ENCODE measurements at places on chromosomes 13 and 19.

DNA sequence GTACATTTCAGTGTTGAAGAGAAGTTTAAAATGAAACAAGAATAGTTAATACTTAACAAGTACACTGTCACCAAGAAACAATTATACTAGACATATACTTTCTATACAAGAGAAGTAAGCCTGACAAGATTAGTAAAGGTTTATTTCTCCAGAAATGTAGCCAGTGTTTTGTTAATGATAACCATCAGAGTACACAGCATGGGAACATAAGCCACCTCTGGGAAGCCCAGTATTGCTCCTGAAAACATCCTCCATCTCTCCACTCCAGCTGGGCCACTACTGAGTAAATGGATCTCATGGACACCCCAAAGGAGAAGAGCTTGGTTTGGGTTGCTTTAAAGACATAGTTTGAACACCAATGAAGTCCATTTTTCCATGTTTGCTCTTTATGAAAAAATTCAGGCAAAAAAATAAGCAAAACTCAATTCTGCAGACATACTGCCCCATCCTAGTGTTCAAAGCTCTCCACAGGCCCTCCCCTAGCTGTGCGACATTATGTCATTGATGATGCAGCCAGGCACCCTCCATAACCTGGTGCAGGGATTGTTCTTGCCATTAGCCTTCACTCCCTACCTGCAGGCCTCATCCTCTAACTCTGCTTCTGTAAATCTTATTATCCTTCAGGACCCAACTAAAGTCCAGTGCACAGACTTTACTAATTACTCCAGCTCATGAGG, 61.9 kb downstream of the LHFPL6 start:
- no peak for DNase-seq

- no peak for DNase-seq
These were observed 148.1 kb downstream of the NHLRC3 start for GRCh38 chr13:39186205-39186875.

- DNase-seq = no peak
These were observed 5.5 kb downstream of the ACTMAP start for GRCh38 chr19:40744554-40745401.

- DNase-seq = no peak
These were observed 8.2 kb downstream of the FXYD5 start for GRCh38 chr19:35162471-35163326.

GRCh38 chr13:93881411-93881810, 598.1 kb downstream of the DCT start:
- no peak for DNase-seq

DNA sequence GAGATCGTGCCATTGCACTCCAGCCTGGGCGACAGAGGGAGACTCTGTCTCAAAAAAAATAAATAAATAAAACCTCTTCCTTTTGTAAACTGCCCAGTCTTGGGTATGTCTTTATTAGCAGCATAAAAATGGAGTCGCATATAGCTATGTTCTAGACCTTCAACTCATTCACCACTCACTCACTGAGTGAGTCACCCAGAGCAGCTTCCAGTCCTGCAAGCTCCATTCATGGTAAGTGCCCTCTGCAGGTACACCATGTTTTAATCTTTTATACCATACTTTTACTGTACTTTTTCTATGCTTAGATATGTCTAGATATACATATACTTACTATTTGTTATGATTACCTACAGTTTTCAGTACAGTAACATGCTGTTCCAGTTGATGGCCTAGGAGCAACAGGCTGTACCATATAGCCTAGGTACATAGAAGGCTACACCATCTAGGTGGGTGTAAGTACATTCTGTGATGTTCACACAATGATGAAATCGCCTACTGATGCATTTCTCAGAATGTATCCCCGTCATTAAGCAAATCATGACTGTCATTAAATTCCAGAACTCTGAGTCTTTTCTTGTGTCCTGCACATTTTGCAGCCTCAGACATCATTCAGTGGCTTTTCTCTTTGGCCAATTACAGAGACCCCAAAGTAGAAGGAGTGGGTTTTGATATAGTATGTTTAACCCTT, 13.7 kb upstream of the FARP1 start:
- no peak for DNase-seq

- no peak for DNase-seq
These were observed 65.5 kb downstream of the ING1 start for GRCh38 chr13:110779022-110779421.

DNA sequence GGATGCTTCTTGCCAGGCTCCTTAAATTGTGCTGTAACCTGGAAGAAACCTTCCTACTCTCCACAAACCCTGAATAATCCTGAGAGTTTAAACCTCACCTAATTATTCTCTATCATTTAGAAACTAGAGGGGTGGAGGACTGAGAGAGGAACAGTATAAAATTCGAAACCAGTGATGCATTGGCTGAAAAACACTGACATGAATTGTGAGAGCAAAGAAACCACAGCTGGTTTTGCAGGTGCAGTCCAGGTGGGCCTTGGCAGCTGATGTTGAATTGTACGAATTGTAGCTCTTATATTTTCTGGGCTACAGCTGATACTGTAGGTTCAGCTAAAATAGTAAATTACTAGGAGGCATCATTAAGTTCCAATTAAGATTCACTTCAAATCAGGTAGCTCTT, 227.0 kb upstream of the SLITRK5 start:
- DNase-seq = no peak

- no peak for DNase-seq
These were observed 446.0 kb downstream of the PCDH20 start for GRCh38 chr13:60969656-60970055.

- no peak for DNase-seq
These were observed 56.2 kb downstream of the TRPM4 start for GRCh38 chr19:49213791-49214190.

DNA sequence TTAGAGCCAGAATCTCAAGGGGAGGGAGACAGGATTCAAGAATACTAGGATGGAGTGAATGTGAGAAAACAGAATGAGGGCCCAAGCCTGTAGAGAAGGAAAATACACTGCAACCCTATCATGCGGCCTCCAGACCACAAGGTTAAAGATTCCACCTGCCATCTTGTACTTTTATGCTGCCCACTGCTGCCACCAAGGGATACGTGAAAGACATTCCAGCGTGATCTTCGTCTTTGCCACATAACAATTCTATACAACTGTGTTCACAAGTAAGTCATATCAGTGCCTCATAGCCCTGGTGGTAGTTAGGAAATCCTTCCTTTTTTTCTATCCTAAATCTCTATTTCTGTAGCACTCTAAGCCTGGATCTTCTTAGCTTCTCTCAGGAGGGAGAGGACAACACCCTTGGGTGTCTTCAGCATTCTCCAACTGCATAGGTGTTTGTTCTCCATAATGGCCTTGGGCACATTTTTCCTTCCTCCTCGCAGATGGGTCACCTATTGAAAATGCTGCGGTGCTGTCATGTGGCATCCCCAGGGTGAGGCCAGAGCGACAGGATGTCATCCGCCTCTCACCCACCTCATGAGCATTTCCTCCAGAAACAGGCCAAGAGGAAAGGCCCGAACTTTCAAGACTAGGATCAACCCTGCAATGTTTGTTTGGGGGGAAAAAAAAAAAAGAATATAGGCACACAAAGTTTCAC, 13.6 kb downstream of the TPT1 start:
- DNase-seq = no peak

DNA sequence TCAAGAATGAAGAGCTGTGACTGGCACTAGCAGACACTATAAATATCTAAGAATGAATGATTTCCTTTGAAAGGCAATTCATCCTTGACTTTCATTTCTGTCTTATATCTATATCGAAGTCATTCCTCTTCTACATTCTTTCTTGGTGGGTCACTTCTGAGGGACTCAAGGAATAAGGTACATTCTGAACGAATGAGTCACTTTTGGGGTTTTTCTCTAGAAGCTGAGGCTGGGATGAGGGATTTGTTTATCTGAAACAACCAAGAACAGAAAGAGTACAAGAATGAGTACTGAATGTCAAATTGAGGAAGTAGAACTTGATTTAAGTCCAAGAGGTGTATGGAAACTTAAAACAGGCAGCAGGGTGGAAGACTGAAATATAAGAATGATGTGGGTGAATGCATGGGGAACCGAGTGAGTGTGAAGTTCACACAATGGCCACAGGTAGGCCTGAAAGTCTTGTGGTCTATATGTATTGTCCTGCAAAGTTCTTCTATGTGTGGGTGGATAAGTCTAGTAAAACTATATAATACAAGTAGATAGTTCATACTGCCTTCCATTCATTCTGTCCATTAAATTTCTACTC, 343.9 kb downstream of the OXGR1 start:
- DNase-seq = no peak

GRCh38 chr13:61179741-61180140, 235.9 kb downstream of the PCDH20 start:
- DNase-seq = no peak

DNA sequence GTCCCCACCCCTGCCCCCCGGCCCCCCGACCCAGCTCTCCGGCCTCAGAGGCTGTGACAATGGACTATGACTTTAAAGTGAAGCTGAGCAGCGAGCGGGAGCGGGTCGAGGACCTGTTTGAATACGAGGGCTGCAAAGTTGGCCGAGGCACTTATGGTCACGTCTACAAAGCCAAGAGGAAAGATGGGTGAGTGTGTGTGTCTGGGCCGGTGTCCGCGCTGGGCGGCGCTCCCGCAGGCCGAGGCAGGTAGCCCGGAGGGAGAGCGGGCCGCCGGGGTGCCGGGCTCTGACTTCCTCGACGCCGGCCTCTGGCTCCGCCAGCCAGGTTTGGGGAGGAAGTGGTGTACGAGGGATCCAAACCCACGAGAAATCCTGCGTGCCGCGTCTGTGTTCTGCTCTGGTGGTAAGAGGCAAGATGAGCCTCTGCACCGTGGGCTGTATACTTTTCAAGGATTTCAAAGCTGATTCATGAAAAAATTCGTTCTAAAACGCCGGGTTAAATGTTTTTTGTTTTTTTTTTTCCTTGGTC, 718 bp downstream of the CDK8 start:
- DNase-seq = no peak

- no peak for DNase-seq
These were observed 66.8 kb downstream of the CDK8 start for GRCh38 chr13:26320766-26321165.

DNA sequence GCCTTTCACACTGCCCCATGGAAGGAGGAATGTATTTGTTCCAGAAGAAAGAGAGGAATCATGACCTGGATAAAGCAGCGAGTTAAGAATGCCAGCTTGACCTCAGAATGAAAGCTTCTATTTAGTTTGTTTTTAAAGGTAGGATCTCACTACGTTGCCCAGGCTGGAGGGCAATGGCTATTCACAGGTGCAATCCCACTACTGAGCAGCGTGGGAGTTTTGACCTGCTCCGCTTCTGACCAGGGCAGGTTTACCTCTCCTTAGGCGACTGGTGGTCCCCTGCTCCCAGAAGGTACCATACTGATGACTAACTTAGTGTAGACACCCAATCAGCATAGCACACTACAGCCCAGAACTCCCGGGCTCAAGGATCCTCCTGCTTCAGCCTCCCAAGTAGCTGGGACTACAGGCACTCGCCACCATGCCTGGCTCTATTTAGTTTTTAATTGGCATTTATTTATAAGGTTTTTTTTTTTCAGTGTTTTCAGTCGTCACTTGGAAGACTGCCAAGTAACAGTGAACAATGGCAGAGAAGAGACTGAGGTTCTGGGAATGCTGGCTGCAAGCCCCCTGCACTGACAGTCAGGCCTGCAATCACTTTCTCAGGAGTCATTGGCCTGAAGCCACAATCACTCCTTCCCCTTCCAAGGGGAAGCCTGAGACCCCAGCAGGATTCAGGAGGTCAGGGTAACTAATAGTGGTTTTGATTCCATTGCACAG, 73.1 kb downstream of the EPS15L1 start:
- DNase-seq = no peak

GRCh38 chr19:11018179-11018578, 57.3 kb downstream of the SMARCA4 start:
- no peak for DNase-seq

DNA sequence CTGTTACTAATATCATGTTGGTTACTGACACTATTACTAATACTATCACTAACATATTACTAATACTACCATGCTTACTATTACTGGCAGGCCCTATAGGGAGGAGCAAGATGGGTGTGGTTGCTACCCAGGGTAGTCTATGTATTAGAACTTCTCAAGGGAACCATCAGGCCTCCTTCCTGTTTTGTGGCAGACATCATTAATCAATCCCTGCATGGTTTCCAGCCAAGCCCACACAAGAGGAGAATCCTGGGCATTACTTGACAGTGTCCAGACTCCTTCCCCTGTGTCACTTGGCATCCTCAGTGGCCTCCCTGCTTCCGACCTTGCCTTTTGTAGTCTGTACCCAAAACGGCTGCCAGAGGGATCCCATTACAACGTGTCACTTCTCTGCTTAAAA, 8.9 kb downstream of the HAS1 start:
- no peak for DNase-seq

DNA sequence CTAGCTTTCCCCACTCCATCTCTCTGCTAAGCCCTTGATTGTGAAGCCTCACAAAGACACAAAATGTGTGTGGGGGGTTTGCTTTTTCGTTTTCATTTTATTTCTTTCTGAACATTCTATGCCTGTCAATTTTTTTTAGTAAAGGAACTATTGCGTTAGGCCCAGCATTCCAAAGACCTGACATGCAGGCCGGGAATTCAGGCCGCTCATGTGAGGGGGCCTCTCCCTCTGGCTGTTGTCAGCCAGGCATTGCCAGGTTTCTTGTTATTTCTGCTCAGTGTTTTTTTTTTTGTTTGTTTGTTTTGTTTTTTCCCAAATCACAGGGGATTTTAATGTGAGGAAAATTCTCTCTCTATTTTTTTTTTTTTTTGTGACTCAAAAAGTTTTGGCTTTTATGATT, 10.3 kb upstream of the MEDAG start:
- no peak for DNase-seq

- no peak for DNase-seq
These were observed 49.9 kb downstream of the MBD3L2B start for GRCh38 chr19:6971366-6971765.

GRCh38 chr19:4502282-4503131, 15.8 kb downstream of the PLIN4 start:
- DNase-seq = no peak

DNA sequence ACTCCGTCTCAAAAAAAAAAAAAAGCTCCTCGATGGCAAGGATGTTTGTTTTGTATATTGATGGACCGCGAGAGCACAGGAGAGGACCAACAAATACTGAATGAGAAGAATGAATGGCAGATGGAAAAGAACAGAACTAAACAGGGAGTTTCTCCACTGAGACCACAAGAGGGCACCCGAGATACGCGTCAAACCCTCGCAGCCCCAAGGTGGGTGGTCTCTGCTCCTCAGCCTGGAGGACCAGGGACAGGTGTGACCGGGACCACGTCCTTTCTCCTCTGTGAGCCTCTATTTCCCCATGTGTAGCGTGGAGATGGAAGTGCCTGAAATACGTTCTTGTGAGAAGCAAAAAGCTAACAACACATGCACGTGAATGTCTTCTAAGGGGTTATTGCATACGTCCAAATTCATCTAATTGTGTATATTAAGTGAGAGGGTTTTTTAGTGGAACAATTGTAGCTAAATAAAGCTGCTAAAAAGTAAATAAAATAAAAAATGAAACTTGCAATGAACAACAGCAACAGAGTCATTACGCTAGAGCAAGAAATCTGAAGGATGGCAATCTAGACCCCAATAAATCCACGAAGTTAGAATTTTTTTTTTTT, 8.3 kb upstream of the CDC42EP5 start:
- DNase-seq = no peak
